ENCODE measurements at places on chromosomes 4 and X.

GRCh38 chrX:113059714-113060113, 219.1 kb upstream of the AMOT start:
- no peak for DNase-seq

DNA sequence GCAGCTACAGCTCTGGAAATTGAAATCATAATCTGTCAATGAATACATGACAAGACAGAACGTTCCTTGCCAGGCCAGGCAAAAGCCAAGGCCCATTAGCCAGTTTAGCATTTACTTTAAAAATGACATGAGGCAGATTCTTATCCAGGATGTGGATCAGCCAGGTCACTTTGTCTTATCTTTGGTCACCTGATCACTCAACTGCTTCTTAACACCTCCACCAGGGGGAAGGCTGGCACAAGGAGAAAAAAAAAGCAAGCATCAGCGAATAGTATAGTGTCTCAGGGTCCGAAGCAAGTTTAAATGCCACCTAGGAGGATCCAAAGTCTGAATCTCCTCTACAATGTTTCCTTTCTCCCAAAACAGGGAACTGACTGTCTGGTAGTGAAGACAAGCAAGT, 18.8 kb downstream of the ATP1B4 start:
- DNase-seq, result peak; percentile 16

DNA sequence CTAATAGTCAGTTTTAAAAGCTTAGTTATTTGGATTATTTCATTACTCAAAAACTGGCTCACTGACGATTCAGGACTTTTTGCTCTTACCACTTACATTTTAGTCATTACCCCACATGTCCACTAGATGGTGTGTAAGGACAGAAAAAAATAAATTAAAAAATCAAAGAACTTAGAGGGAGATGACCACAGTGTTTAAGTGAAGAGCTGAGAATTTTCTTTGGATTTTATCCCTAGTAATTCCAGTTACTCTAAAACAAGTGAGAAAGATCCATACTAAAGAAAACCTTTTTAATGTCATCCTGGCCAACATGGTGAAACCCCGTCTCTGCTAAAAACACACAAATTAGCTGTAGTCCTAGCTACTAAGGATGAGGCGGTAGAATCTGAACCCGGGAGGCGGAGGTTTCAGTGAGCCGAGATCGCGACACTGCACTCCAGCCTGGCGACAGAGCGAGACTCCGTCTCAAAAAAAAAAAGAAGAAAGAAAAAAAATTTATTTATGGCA, 26.4 kb upstream of the TMPRSS11B start:
- peak; percentile 61 for DNase-seq

DNA sequence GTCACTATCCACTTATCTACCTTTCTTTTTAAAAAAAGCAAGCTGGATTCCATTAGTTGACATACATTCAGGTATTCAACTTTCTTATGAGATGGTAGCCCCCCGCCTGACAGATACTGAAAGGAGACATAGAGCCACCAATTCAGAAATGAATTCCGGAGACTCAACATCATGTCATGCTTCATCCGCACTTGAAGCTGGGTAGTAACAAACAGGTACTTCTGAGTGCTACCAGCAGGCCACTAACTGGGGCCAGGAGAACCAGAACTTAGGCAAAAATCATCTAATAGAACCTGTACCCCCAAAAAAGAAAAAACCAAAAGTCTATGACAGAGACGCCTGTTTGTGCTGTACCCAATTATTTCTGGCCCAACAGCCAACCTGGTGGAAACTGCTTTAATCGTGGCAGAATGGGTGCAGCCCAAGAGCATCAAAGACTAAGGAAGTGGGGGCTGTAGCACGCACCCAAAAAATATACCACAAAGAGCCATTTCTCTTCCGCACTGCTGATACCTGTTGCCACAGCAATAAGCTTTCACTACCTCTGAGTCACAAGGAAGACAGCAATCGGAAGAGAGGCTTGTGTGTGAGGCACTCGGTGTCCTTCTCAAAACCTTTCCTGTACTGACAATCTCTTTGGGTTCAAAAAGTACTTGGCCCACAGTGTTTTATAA, 84.8 kb downstream of the AFAP1 start:
- DNase-seq, result no peak

GRCh38 chrX:40694802-40695201, 40.5 kb downstream of the MED14 start:
- DNase-seq, result no peak

DNA sequence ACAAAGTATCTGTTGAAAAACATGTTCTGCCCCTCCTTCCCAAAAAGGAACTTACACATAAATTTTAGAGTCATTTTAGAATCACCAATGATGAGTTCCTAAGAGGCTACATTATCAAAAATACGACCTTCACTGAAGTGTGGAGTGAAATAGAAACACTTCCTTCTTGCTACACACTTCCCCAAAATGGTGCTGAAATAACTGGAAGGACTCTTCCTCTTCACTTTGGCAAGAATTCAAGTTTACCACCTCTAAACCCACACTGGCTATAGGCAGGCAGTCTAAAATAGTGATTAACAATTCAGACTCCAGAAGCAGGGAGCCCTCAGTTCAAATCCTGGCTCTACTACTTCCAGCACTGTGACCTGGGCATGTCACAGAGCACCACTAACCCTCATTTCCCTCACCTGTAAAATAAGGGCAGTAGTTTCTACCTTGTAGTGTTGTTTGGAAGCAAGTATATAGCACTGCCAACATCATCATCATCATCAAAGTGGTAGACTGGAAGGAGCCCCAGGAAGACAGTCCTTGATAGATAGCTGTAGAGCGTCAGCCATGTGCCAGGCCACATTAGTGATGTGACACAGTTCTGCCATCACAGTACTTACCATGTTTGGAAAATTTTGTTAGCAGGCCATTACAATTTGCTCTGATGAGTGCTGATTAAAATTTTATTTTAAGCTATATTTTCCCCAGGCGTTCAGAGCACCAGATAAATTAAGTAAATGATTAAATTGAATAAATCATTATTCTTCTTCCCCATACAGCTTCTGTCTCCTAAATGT, 103.3 kb downstream of the PARM1 start:
- DNase-seq, result no peak

- DNase-seq, result peak; percentile 83
Measured at GRCh38 chr4:94525993-94526728, 74.4 kb downstream of the PDLIM5 start.

GRCh38 chr4:82786828-82787227, 11.8 kb downstream of the SCD5 start:
- no peak for DNase-seq

DNA sequence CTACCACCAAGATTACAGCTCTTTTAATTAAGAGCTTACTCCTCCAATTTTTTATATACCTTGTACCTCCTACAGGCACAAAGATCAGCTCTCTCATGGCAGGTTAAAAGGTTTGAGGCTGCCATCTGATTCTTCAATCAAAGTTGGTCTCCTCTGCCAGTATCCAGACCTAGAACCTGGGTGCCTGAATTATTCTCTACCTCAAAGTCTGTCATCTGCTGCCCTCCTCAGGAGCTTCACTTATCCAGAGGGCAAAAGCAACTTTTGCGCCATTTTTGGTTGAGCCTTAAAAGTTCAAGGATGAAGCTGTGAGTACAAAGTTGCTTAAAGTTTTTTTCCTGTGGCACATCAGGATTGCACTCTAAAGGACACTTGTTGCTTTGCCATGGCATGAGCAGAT, 343.7 kb upstream of the PPP1R2C start:
- DNase-seq, result peak; percentile 1
